ENCODE measurements at places on chromosomes 1 and 21. TPM values are rescaled to one million over a fixed set of nuclear protein-coding genes. Genes with fewer than 3 reads are reported as not detected.
A peak's percentile ranks its signal among the peaks of the same experiment; 100 is the strongest.

Gene CDC14A
- total RNA-seq: 5.7 TPM

Gene EDEM3
- 46.2 TPM for total RNA-seq

Gene FMO5
- total RNA-seq: 1.1 TPM

Gene TARS2
- total RNA-seq: 8.7 TPM

Gene HSPB7
- total RNA-seq: not detected

Gene G0S2
- 0.20 TPM for total RNA-seq

Gene CD1C
- not detected for total RNA-seq

Gene CASQ1
- not detected for total RNA-seq

Gene HAO2
- not detected for total RNA-seq

Gene AKR7A3
- total RNA-seq: under 0.01 TPM

Gene MYOG
- total RNA-seq: not detected

Gene PTPRC
- not detected for total RNA-seq

Gene NUDT4B
- 8.7 TPM for total RNA-seq

DNA sequence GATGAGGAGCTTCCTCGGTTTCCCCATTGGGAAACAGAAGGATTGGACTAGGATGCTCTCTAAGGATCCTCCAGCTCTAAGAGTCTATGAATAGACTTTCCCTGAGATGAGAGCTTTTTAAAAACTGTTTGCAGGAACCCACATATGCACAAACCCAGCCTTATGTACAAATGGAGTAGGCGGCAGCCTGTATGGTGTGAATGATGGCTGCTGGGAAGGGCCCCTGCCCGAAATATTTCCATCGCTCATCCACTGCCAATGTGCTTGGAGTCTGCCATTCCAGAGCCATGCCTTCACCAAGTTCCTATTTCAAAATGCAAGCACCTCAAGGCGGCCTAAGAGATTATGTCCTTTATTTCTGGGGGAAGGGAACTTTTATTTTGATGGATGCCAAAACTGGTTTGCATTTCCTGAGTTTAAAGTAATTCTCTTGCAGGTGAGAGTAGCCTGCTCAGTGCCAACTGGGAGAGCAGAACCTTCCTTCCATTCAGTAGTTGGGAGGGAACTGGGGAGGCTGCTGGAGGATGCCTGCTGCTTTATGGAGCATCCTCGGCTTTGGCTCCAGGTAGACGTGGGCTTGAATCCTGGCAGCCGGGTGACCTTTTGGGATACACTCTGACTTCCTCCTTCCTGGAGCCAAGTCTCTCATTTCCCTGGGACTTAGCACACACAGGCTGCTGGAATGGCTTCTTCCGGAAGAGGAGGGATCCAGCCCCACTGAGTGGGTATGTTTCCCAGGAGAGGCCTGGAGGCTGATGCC lies 165.9 kb downstream of the ACTL8 start:
- DNase-seq: no peak

GRCh38 chr1:93349231-93350135 lies 3.8 kb downstream of the DR1 start:
- no peak for DNase-seq

GRCh38 chr1:94527447-94528031 lies 14.0 kb downstream of the F3 start:
- peak; percentile 24 for DNase-seq

GRCh38 chr1:145982010-145982723 lies 14.2 kb downstream of the TXNIP start:
- DNase-seq: peak; percentile 75

GRCh38 chr1:8031176-8031785 lies 5.2 kb upstream of the ERRFI1 start:
- DNase-seq: peak; percentile 80

GRCh38 chr1:27664291-27664690 lies 7.7 kb downstream of the IFI6 start:
- DNase-seq: no peak

GRCh38 chr1:8348777-8349472 lies 31.0 kb downstream of the SLC45A1 start:
- peak; percentile 63 for DNase-seq

GRCh38 chr1:71295350-71295749 lies 214.5 kb upstream of the ZRANB2 start:
- DNase-seq: no peak

DNA sequence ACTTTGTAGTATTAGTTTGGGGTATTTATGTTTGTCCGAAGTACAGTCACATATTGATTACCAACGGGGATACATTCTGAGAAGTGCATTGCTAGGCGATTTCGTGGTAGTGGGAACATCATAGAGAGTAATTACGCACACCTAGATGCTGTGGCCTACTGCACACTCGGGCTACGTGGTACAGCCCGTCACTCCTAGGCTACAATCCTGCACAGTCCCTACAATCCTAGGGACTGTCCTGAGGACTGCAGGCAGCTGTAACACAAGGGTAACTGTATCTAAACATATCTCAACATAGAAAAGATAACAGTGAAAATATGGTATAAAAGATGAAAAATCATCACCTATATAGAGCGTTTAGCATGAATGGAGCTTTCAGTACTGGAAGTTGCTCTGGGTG lies 18.6 kb downstream of the EXOC8 start:
- no peak for DNase-seq

GRCh38 chr1:84409888-84410287 lies 11.6 kb downstream of the DNASE2B start:
- no peak for DNase-seq

GRCh38 chr1:47963568-47964358 lies 33.4 kb downstream of the TRABD2B start:
- DNase-seq: peak; percentile 31

DNA sequence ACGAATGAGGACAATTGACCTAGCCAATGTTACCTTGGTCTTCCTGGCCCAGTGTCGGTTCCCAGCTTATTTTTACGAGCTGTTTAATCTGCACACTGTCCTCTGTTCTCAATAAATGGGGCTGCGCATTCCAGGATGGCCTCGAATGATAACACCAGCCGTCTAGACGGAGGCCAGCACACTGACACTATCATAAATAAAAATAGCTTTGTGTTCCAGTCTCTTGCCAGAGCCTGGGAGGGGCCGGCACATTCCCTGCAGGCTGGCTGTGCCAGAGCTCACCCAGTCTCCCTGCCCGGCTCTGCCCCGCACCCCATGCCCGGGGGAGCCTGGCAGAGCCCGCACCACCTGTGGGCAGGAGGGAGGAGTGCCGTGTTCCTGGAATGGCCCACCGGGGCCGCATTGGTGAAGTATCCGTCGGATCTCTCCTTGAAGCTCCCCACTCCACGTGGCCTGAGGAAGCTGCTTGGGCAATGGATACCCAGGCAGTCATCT lies 92.1 kb downstream of the SPSB1 start:
- peak; percentile 25 for DNase-seq

GRCh38 chr1:80375662-80376061 lies 1369.1 kb upstream of the ADGRL4 start:
- DNase-seq: no peak

GRCh38 chr1:53270873-53271272 lies 32.6 kb upstream of the MAGOH start:
- no peak for DNase-seq

GRCh38 chr1:110606657-110607535 lies 738 bp upstream of the KCNA2 start:
- DNase-seq: no peak

GRCh38 chr1:192159781-192160180 lies 1.5 kb downstream of the RGS18 start:
- DNase-seq: peak; percentile 54

- DNase-seq: no peak
Measured at GRCh38 chr21:42311816-42312625, 3.2 kb downstream of the TFF3 start.

DNA sequence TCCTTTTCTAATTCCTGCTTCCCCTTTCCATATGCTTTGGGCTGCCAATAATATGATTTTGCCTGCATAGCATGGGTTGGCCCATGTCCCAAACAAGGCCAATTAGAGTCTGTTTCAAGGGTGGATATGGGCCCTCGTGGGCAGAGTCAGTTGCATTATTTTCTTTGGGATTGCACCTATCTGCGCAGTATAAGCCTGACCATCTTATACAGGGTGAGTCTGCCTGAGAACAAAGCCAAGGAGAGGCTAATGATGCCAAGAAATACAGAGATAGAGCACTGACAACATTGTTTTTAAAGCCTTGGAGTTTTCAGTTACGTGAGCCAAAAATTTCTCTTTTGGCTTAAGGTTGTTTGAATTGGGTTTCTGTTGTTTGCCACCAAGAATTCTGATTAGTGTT lies 18.6 kb downstream of the OVAAL start:
- DNase-seq: no peak

All from lung microvascular endothelial cell (primary cell).